ENCODE measurements at places on chromosomes 6 and 20.

DNA sequence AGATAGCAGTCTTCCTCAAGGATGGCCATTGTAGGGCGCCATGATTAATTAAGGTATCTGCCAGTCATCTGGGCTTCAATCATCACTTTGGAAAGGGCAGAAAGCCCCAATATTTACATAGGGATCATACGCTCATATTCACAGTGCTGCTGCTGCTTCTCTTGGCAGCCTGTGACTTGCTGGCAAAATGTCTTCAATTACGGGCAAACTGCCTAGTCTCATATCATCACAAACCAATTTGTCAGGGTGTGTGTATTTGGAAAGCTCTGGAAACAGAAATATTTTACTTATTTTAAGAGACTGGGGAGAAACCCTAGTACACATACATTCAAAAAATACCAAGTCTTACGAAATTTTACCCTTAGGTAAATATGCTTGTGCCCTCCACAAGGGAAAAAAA is 77.6 kb downstream of the SAMD5 start:
- DNase-seq = no peak

GRCh38 chr6:121479486-121480098 is 44.1 kb downstream of the GJA1 start:
- DNase-seq = no peak

GRCh38 chr6:82017288-82017687 is 230.3 kb downstream of the IBTK start:
- no peak for DNase-seq

GRCh38 chr6:122730775-122731386 is 48.6 kb upstream of the FABP7 start:
- DNase-seq = no peak

- DNase-seq = no peak
These were observed 22.4 kb upstream of the TGM2 start for GRCh38 chr20:38187517-38187916.

GRCh38 chr20:31922181-31922580 is 29.7 kb downstream of the PDRG1 start:
- no peak for DNase-seq

DNA sequence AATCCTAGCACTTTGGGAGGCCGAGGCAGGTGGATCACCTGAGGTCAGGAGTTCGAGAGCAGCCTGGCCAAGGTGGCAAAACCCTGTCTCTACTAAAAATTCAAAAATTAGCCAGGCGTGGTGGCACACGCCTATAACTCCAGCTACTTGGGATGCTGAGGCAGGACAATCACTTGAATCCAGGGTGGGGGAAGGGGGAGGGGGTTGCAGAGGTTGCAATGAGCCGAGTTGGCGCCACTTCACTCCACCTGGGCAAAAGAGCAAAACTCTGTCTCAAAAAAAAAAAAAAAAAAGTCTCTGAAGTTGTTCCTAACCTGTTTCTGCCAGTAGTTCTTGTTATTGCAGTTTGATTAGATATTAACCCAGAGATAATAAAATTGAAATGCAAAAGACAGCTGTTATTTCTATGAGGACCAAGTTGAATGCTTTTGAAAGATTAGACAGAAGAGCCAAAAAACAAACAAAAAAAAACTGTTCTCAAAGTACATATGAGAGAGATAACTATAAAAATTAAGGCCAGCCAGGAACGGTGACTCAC is 22.6 kb downstream of the PIGU start:
- no peak for DNase-seq

GRCh38 chr6:102774326-102774725 is 1380.8 kb downstream of the GRIK2 start:
- no peak for DNase-seq

DNA sequence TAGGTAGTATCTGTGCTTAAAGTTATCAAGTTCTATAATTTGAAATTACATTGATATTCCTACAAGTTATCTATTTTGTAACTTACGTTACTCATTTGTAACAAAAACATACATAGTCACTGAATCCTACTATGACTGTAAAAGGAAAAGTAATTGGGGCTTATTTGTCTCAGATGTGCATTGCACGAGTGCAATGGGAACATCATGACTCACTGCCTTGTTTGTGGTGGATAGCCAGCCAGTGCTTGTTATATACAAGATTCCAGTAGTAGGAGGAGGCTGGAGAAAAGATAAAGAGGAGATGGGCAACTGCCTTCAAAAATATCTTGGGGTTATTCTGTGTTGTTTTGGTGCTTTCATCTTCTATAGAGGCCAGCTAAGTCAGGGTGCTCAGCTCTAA is 164.1 kb downstream of the RNF144B start:
- DNase-seq = no peak

GRCh38 chr6:105179244-105180065 is at the start of gene POPDC3:
Gene POPDC3, minus strand, starts transcription at chr6:105180014. Its CDS starts 18,105 bp downstream, at chr6:105161909.
- DNase-seq = no peak

GRCh38 chr20:36097337-36098151 is 57.0 kb upstream of the EPB41L1 start:
- DNase-seq = no peak

DNA sequence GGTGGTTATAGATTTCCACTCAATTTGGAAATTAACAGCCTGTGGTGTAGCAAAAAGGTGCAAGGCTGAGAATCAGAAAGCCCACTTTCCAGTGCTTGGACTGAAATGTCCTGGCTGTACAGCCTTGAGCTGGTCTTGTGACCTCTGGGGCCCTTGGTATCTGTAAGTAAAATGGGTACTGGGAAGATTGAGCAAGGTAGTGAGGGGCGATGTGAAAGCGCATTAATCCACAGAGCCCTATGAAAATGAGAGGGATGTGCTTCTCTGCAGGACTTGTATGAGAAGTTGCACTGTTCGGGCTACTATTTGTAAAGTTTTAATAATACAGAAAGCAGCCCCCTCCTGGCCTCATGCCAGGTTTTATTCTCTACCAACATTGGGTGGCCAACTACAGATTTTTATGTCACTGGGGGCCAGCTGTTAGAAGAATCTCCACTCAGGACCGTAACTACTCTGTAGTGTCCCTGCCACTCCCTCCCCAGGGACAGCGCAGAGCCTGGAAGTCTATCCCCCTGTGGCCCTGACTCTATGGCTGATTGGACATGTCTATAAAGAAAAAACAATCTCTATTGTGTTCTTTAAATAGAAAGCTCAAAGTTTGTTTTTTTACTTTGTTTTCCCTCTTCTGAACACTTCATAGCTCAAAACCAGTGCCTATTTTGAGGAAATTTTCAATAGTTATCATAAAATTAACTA is 254.7 kb upstream of the TAB2 start:
- DNase-seq = no peak

DNA sequence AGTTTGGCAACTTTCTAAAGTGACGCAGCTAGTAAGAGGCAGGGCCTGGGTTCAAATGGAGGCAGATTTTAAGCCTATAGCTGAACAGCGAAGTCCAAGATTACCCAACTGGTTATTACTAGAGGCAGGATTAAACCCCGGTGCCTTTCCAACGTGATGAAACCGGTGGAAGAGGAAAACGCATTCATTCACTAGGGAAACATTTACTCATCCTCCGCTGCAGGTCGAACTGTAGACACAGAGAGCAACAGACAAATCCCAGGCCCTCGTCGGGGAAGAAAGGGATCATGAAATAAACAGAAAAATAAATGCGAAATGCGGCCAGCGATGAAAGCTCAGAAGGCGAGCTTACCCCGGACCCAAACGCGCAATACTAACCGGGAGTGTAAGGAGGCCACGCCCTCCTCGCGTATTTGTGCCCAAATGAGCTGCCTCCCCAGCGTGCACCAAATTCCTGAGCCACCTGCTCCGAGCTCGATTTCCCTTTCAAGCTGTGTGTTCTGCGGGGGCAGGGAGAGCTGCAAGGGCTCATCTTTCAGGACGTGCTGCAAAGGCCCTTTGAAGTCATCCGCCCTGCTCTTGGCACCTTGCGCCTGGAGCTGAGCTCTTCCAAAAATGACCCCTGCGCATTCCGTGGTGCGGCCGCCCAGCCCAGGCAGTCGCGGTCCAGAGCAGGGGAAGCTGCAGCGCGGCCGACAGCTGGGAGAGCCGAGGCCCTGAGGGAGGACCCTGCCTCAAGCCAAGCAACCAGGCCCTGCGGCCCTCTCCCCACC is 46.9 kb downstream of the PDYN start:
- DNase-seq = no peak

DNA sequence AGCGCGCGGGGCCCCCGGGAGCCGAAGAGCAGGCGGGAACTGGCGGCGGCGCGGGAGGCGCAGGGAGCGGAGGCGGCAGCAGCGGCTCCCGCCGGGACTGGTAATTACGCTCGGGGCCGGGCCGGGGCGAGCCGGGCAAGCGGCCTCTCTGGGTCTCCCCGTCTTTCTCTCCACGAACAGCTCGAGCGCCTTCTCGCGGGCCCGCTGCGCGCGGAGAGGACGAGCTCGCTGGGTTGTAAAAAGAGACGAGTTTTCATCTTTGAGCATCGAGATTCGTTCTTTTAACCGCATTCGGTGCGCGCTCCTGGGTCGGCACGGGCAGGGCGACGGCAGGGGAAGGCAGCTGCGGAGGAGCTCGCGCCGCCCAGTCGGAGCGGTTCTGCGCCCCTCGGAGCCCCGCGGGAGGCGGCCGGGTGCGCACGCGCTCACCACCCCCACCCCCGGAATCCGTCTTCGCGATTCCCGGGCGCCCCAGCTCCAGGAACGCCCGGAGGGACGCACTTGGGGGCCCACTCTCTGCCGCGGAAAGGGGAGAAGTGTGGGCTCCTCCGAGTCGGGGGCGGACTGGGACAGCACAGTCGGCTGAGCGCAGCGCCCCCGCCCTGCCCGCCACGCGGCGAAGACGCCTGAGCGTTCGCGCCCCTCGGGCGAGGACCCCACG is 38.0 kb downstream of the YTHDF1 start:
- DNase-seq = no peak

DNA sequence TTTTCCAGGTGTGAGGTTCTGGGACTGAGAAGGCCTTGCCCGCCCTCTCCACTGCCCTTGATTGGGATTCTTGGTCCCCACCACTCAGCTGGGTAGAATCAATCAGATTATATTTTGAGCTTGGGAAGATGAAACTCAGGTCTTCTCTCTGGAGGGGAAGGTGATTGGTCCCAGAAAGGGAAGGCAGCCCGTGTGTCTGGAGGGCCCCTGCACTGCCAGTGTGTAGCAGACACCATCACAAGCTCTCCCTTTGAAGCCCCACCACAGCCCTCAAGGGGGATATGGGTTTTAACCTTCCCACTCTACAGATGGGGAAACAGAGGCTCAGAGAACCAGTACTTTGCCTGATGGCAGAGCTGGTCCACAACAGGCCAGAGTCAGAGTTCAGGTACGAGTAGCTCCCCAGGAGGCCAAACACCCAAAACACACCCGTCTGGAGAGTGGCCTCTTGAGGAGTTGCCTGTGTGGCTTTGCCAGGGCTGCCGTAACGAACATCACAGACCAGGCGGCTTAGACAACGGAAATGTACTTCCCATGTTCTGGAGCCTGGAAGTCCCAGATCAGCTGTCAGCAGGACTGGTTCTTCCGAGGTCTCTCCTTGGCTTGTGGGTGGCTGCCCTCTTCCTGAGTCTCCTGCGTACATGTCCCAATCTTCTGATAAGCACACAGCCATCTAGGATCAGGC is 205.6 kb downstream of the SYNDIG1 start:
- no peak for DNase-seq

GRCh38 chr6:108323710-108324466 is 29.0 kb downstream of the AFG1L start:
- DNase-seq = no peak

- DNase-seq = no peak
These were observed 54.4 kb downstream of the TOX2 start for GRCh38 chr20:43969028-43969447.

DNA sequence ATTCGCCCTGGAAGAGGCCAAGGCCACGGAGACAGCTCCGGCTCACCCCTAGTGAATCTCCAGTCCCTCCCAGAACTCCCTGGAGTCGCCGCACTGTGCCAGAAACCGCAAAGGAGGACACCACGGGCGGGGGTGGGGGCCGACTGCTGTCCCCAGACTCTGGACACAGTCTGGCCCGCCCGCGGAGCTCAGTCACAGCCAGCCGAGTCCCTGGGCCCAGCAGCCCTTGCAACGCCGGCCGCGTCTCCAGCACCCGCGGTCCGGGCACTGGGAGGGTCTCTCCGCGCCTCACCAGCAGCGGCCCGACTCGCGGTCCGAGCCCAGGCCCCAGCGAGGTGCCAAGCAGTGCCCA is 518 bp downstream of the PEX6 start:
- no peak for DNase-seq

- no peak for DNase-seq
These were observed 442.7 kb upstream of the HS3ST5 start for GRCh38 chr6:114785235-114786127.

- no peak for DNase-seq
These were observed 17.2 kb upstream of the ADGRF1 start for GRCh38 chr6:47059216-47059885.
